Stimulated activated CD4-positive, alpha-beta T cell treated with anti-CD3 and anti-CD28 coated beads, Interleukin-2, amount 100 ng/mL, for 48 hours (primary cell): ENCODE measurements at places on chromosomes 7 and 10.

GRCh38 chr7:132485600-132486273 is 90.5 kb downstream of the PLXNA4 start:
- DNase-seq, result no peak

GRCh38 chr7:68014031-68014736 is 1017.6 kb downstream of the TYW1 start:
- no peak for DNase-seq

GRCh38 chr10:112434988-112435619 is 11.6 kb downstream of the ZDHHC6 start:
- no peak for DNase-seq

DNA sequence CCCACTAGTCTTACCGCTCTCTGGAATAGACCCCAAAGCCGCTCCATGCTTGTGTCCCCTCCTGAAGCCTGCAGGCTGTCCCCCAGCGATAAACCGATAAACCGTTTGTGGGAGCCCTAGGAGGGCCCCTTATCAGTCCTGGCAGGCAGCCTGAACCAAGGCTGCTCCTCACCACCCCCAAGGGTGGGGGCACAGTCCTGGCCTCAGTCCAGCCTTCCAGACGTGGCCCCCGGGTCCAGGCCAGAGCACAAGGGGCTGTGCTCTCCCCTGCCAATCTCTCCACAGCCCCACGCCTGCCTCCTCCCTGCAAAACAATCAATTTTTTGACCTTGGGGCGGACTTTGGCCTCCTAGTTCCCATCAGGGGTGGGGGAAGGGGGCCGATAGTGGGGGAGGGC is at the start of gene TFR2:
TFR2 (minus strand) TSS at position 90 of the 397 bp plus-strand sequence; CDS start at position 47, 43 bp downstream.
- no peak for DNase-seq
